ENCODE measurements at places on chromosomes 2 and 18. TPM values are rescaled to one million over a fixed set of nuclear protein-coding genes. Genes with fewer than 3 reads are reported as not detected.
A peak's percentile ranks its signal among the peaks of the same experiment; 100 is the strongest.

Gene DPY30
- 55.9 TPM for total RNA-seq

Gene ASB18
- total RNA-seq: not detected

Gene CTAGE1
- total RNA-seq: not detected

Gene ERICH2
- total RNA-seq: not detected

Gene CRYBA2
- not detected for total RNA-seq

Gene ABCB11
- not detected for total RNA-seq

Gene MORN2
- total RNA-seq: 3.5 TPM

Gene TRMT61B
- 15.7 TPM for total RNA-seq

DNA sequence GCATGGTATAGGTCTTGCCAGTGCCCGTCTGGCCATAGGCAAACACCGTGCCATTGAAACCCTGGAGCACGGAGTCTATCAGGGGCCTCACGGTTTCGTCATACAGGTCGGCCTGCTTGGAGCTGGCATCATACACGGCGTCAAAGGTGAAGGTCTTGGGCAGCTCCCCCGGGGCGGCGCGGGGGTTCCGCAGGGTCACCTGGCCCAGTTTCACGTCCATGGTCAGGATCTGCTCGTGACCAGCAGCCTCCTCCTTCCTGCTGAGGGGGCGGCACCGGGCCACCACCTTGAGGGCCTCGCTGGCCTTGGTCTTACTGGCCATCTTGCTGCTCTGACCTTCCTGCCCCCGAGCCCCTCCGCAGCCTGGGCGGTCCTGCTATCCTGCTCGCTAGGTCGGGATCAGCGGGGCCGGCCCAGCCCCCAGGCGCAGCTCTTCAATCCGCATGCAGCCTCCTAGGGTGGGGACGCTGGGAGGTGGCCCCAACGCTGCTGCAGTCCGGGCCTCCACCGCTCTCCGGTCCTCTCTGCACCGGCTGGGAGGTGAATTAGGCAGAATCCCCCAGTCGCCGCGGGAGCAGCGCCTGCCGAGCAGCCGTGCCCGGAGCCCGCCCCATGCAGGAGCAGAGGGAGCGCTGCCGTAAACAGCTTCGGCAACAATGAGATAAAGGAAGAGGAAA is 563 bp downstream of the KIF3C start:
- no peaks in the 10 kb centered on the region for H3K36me3 ChIP-seq
- H3K27me3 ChIP-seq: no peaks in the 10 kb centered on the region
- DNase-seq: no peak
- H3K4me3 ChIP-seq: peak overlapping the region; percentile 92

- H3K4me3 ChIP-seq: no peak overlapping the region
- no peaks in the 10 kb centered on the region for H3K4me1 ChIP-seq
- no peak overlapping the region for H3K27ac ChIP-seq
- no peak for DNase-seq
- no peaks in the 10 kb centered on the region for H3K36me3 ChIP-seq
Measured at GRCh38 chr2:241895712-241896641, 26.4 kb downstream of the RTP5 start.

GRCh38 chr18:58851856-58852255 is 12.8 kb upstream of the ZNF532 start:
- peaks cover 3% of the 10 kb centered on the region for H3K4me1 ChIP-seq
- H3K27ac ChIP-seq: no peak overlapping the region
- no peaks in the 10 kb centered on the region for H3K36me3 ChIP-seq
- DNase-seq: no peak
- 0 out of 2 replicates have a peak, but pooled peaks cover 2% of the 10 kb centered on the region for H3K27me3 ChIP-seq
- no peak overlapping the region for H3K4me3 ChIP-seq

- H3K27ac ChIP-seq: no peak overlapping the region
- no peak for DNase-seq
- no peak overlapping the region for H3K4me3 ChIP-seq
- H3K36me3 ChIP-seq: no peaks in the 10 kb centered on the region
Measured at GRCh38 chr2:152875701-152876695, 157.6 kb downstream of the ARL6IP6 start.

- no peaks in the 10 kb centered on the region for H3K36me3 ChIP-seq
- H3K27me3 ChIP-seq: no peaks in the 10 kb centered on the region
- no peak overlapping the region for H3K4me3 ChIP-seq
- no peaks in the 10 kb centered on the region for H3K4me1 ChIP-seq
Measured at GRCh38 chr2:152826581-152827279, 108.3 kb downstream of the ARL6IP6 start.

GRCh38 chr2:75007819-75008218 is 49.4 kb downstream of the POLE4 start:
- H3K4me3 ChIP-seq: no peak overlapping the region
- H3K4me1 ChIP-seq: no peaks in the 10 kb centered on the region
- DNase-seq: no peak
- no peaks in the 10 kb centered on the region for H3K36me3 ChIP-seq
- H3K27me3 ChIP-seq: no peaks in the 10 kb centered on the region
- H3K27ac ChIP-seq: no peak overlapping the region

GRCh38 chr2:238845583-238846377 is 2.1 kb upstream of the TWIST2 start:
- no peaks in the 10 kb centered on the region for H3K27me3 ChIP-seq
- H3K27ac ChIP-seq: no peak overlapping the region
- no peak for DNase-seq
- H3K36me3 ChIP-seq: no peaks in the 10 kb centered on the region
- H3K4me1 ChIP-seq: no peaks in the 10 kb centered on the region

GRCh38 chr2:67130531-67131256 is 266.4 kb upstream of the ETAA1 start:
- no peak overlapping the region for H3K4me3 ChIP-seq
- no peaks in the 10 kb centered on the region for H3K4me1 ChIP-seq
- DNase-seq: no peak
- H3K36me3 ChIP-seq: no peaks in the 10 kb centered on the region
- no peaks in the 10 kb centered on the region for H3K27me3 ChIP-seq

DNA sequence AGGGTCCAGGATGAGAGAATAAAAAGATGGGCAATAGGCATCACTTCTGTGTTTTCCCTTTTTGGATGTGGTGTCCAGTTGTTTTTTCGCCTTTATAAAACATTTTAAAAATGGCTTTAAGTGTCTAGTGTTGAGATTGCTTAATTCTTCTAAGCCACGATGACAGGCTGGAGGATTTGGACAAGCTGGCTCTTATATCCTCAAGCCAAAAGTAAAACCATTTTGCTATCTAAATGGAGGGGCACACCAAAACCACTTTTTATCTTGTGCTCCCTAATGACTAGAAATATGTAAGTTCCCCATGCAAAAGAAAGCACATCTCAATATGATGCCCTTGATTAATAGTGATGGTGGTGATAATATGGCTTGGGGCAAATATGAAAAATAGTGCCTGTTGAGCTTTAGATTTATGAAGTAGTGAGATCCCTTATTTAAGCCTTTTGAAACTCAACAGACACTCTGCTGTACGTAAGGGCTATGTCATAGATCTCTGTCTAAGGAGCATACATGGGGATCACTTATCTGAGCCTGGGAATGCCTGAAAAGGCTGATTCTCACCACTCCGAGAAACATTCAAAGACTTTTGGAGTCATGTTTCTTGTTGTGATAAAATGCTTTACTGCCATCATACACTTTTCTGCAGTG is 185.5 kb downstream of the KCNS3 start:
- H3K4me3 ChIP-seq: no peak overlapping the region
- DNase-seq: no peak
- H3K27ac ChIP-seq: no peak overlapping the region
- H3K36me3 ChIP-seq: no peaks in the 10 kb centered on the region
- 0 out of 2 replicates have a peak, but pooled peaks cover 1% of the 10 kb centered on the region for H3K27me3 ChIP-seq
- H3K4me1 ChIP-seq: no peaks in the 10 kb centered on the region

- H3K36me3 ChIP-seq: no peaks in the 10 kb centered on the region
- no peaks in the 10 kb centered on the region for H3K27me3 ChIP-seq
- H3K4me3 ChIP-seq: no peak overlapping the region
- no peaks in the 10 kb centered on the region for H3K4me1 ChIP-seq
- no peak for DNase-seq
Measured at GRCh38 chr18:70578480-70578879, 289.6 kb downstream of the SOCS6 start.

DNA sequence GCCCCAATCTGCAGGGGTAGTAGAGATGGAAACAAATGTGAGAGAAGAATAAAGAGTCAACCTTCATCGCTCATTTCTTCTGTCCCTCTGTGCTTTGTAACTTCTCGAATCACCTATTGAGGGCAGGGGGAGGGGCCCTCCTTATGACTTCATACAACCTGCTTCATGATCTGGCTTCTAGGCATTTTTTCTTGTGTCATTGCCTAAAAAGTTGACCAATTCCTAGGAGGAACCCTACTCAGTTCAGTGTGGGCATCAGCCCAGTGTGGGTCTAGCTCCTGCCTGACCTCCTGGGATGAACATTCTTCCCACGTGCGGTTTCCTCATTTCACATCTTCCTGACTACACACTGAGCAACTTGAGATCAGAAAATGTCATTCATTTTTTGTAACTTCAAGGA is 46.3 kb upstream of the CREB1 start:
- no peak overlapping the region for H3K4me3 ChIP-seq
- H3K27ac ChIP-seq: no peak overlapping the region
- H3K4me1 ChIP-seq: peaks cover 5% of the 10 kb centered on the region
- no peak for DNase-seq
- no peaks in the 10 kb centered on the region for H3K27me3 ChIP-seq

GRCh38 chr2:171837736-171838135 is 56.3 kb downstream of the SLC25A12 start:
- no peaks in the 10 kb centered on the region for H3K4me1 ChIP-seq
- H3K27me3 ChIP-seq: no peaks in the 10 kb centered on the region
- H3K4me3 ChIP-seq: no peak overlapping the region
- H3K27ac ChIP-seq: no peak overlapping the region
- peaks cover 36% of the 10 kb centered on the region for H3K36me3 ChIP-seq
- no peak for DNase-seq

DNA sequence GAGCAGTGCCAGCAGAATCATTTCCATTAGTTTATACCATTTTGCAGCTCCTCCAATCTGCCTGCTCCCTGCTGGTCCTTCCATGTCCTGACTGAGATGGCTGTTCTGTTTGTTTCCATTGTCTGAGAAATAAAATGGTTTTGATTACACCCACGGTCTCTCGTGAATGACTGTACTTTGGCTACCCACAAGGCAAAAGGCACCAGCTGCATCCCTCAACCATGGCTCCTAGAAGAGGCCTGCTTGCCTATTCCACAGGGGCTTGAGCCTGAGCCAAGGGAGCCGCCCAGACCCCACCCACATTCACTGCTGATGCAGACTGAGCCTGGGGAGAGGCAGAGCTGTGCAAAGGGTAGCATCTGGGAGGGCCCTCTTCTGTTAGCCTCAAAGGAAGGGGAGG is 31.2 kb downstream of the MARCHF4 start:
- no peak for DNase-seq
- H3K36me3 ChIP-seq: no peaks in the 10 kb centered on the region
- 0 out of 2 replicates have a peak, but pooled peaks cover 2% of the 10 kb centered on the region for H3K27me3 ChIP-seq
- no peak overlapping the region for H3K27ac ChIP-seq

DNA sequence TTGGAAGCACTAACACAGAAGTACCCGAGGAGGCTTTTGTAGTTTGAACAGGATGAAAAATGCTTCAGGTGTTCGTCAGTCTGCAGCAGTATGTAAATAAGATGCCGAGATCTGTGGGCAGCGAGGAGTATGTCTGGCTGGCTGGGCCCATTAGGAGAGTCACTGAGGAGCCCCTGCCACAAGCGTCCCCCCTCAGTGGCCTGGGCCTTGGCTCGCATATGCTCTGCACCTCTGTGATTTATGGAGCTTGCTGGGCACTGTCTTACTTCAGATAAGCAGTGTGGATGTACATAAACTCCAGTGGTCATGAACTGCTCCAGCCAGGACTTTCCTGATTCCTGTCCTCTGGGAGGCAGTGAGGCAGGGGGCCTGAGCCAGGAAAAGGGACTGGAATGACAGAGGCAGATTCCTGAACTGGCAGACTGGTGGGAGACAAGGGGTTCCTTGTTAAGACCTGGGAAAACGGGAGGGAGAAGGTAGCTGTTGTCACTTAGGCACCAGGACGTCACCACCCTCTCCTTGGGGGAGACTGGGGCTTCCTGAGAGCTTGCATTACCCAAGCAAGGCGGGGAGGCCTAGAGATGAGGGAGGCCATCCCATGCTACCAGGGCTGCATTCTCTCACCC is 46.0 kb downstream of the CELF4 start:
- H3K4me3 ChIP-seq: no peak overlapping the region
- DNase-seq: no peak
- no peak overlapping the region for H3K27ac ChIP-seq
- H3K4me1 ChIP-seq: no peaks in the 10 kb centered on the region
- no peaks in the 10 kb centered on the region for H3K27me3 ChIP-seq

GRCh38 chr18:32358075-32358474 is 112.6 kb downstream of the GAREM1 start:
- no peaks in the 10 kb centered on the region for H3K4me1 ChIP-seq
- H3K4me3 ChIP-seq: no peak overlapping the region
- no peak for DNase-seq
- no peak overlapping the region for H3K27ac ChIP-seq

- H3K36me3 ChIP-seq: no peaks in the 10 kb centered on the region
- no peak for DNase-seq
- H3K27ac ChIP-seq: no peak overlapping the region
- no peaks in the 10 kb centered on the region for H3K4me1 ChIP-seq
- H3K4me3 ChIP-seq: no peak overlapping the region
Measured at GRCh38 chr2:234950730-234951663, 820 bp upstream of the SH3BP4 start.

Measured in GM12878 (cell line).